ENCODE measurements at places on chromosomes 12 and 14.

DNA sequence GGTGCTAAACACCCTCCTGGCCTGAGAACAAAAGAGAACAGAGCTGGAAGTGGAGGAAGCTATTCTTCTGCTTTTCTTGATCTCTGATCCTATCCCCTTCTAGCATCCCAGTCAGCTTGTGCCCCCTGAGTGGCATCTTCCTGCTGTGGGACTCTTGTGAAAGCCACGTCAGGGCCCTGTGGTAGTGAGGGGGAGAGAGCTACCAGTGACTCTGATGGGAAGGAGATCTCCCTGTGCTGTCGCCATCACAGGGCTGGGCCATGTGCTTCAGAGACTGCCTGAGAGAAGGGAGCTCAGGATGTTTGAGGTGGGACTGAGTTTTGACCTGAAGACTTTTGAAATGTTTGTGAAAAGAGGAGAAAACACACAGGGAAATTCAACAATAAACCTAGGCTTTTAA, 107.6 kb upstream of the FUT8 start:
- no peak for DNase-seq
- H3K4me3 ChIP-seq = no peak overlapping the region
- H3K27me3 ChIP-seq = no peaks in the 10 kb centered on the region
- no peaks in the 10 kb centered on the region for H3K36me3 ChIP-seq
- H3K4me1 ChIP-seq = peaks cover 51% of the 10 kb centered on the region

GRCh38 chr14:38536376-38537038, 280.6 kb upstream of the CLEC14A start:
- H3K36me3 ChIP-seq = no peaks in the 10 kb centered on the region
- DNase-seq = no peak
- no peak overlapping the region for H3K27ac ChIP-seq
- H3K27me3 ChIP-seq = peaks cover 5% of the 10 kb centered on the region
- H3K4me3 ChIP-seq = no peak overlapping the region

DNA sequence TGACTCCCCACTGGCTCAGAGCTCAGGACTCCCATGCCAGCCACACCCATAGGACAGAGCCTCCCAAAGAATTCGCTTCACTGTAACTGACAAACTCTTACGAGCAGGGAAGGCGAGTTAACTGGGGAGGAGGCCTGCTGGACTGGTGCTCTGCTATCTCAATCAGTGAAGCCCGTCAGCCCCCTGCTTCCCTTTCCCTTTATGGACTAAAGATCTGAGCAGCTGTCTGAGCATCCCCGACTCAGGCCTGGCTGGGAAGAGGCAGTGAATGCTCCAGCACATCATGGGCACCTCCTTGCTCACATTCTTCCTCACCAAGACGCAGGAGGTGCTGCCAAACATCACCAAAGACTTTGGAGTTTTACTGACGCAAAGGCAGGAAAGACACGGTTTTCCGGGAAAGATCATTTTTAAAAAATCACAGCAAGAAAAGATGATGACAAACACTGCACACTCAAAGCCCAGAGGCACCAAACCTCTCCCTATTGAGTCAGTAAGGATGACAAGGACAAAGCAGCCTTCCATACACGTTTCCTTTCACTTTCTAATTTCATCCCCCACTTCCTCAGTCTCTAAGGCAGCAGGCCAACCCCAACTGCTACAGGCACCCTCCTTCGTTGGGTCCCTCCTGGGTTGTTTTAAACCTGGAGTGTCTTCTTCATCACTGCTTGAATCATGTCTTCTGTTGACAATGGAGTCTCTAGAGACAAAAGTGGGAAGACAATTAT, 45.0 kb upstream of the P2RX7 start:
- no peak for DNase-seq
- H3K36me3 ChIP-seq = no peaks in the 10 kb centered on the region
- H3K27ac ChIP-seq = no peak overlapping the region
- H3K4me1 ChIP-seq = no peaks in the 10 kb centered on the region
- no peaks in the 10 kb centered on the region for H3K27me3 ChIP-seq
- no peak overlapping the region for H3K4me3 ChIP-seq

GRCh38 chr14:99562856-99563748, 40.9 kb downstream of the CCDC85C start:
- peak; percentile 87 for DNase-seq
- H3K27ac ChIP-seq = no peak overlapping the region
- H3K4me3 ChIP-seq = no peak overlapping the region
- H3K27me3 ChIP-seq = no peaks in the 10 kb centered on the region

DNA sequence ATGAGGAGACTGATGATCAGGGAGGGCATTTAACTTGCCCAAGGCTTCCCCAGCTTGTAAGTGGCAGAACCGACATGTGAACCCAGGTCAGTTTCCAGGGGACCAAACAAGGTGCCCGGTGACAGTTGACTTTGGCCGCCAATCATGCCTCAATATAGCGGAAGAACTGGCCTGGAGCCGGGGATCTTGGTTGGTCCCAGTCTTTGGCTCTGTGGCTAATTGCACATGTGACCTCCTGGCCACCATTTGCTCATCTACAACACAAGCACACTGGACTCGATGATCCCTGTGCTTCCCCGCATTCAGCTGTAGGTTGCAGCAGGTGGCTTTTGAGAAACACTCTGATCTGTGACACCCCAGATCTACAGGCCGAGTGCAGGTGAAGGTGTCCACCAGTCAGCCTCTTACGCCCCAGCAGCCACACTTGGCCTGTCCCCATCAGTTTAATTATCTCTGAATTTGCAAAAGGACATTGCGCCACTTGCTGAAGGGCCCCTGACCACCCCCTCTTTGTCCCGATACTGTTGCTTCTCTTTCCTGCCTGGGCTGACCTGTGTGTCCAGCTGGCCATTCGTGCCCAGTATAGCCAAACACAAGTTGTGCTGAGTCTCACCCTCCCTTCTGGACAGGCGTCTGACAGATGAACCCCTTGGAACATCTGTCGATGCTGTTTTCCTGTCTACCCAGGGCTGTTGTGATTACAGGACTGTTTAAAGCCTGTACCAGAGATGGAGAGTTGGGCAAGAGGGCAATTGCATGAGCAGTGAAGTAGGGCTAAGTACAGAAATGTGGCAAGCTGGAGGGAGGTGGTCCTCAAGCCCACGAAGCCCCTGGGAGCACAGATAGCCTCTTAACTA, 14.1 kb downstream of the ACACB start:
- no peak overlapping the region for H3K27ac ChIP-seq
- H3K36me3 ChIP-seq = no peaks in the 10 kb centered on the region
- H3K4me3 ChIP-seq = no peak overlapping the region
- no peaks in the 10 kb centered on the region for H3K4me1 ChIP-seq
- DNase-seq = no peak

DNA sequence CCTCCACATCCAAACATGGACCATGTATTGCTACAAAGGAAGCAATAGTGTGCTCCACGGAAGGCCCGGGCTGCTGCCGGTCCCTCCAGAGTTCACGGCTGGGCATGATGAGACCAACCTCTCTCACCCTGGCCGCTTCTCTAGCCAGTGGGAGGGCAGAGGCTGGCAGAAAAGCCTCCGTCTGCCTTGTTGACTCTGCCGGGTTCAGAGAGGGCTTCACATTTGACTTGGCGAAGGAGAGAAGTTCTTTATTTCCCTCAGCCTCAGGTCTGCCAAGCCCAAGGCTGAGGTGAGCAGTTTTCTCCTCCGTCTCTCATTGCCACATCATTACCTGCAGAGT, 230.0 kb downstream of the ZFP36L1 start:
- H3K36me3 ChIP-seq = no peaks in the 10 kb centered on the region
- peak overlapping the region; percentile 39 for H3K27ac ChIP-seq
- peaks cover 34% of the 10 kb centered on the region for H3K4me1 ChIP-seq
- H3K27me3 ChIP-seq = no peaks in the 10 kb centered on the region
- no peak for DNase-seq
- no peak overlapping the region for H3K4me3 ChIP-seq

- no peak for DNase-seq
- no peak overlapping the region for H3K27ac ChIP-seq
- H3K4me3 ChIP-seq = no peak overlapping the region
- H3K36me3 ChIP-seq = peaks cover 15% of the 10 kb centered on the region
- no peaks in the 10 kb centered on the region for H3K27me3 ChIP-seq
Observed at GRCh38 chr12:22536346-22536945, 7.9 kb downstream of the C2CD5 start.
